ENCODE measurements at places on chromosomes 2 and 18.

DNA sequence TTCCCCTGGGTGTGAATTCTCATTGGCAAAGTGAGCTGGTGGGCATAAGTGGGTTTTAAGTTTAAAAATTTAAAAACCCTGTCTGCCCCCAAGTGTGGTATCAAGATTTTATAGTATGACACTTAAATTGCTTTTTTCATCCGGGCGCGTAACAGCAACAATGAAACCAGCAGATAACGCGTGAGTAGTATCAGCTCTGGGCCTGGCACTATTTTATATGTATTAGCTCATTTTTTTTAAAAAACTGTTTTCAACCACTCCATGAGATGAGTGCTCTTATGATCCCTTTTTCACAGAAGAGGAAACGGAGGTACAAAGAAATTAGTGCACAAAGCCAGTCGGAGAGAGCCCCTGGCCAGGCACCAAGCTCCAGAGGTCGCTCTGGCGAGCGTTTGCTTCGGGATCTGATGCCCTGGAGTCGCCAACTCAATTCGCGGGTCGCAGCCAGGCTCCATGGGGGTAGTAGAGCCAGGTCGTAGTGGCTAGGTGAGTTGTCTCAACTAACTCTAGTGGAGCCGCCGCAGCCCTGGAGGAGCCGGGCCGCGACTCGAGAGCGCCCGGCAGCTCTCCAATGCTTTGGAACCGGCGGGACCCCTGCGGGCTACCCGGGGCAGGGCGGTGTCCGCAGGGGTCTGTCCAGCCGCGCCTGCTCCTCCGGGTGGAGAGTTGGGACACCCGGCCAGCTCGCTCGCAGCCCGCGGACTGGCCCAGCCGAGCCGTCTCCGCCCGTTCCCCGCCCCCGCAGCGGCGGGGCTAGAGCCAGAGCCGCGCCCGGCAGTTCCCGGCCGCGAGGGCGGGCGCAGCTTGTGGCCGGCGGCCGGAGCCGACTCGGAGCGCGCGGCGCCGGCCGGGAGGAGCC lies at the start of gene IL1R1:
Gene IL1R1, plus strand, starts transcription at position 777 of the 859 bp plus-strand sequence. CDS start 14,979 bp downstream, outside the sequence.
- DNase-seq = no peak

DNA sequence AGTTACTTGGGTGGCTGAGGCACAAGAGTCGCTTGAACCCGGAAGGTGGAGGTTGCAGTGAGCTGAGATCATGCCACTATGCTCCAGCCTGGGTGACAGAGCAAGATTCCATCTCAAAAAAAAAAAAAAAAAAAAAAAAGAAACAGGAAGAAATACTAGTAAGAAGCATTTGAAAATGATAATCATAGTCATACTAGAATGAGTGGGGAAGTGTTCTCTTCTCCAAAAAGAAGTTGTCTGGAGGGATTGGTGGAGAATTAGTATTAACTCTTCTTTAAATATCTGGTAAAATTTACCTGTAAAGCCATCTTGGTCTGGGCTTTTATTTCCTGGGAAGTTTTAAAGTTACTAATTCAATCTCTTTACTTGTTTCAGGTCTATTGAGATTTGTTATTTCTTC lies 131.8 kb downstream of the FAM210A start:
- DNase-seq = no peak

GRCh38 chr2:17733599-17733998 lies 20.0 kb downstream of the SMC6 start:
- no peak for DNase-seq

- no peak for DNase-seq
Observed at GRCh38 chr18:51053814-51054213, 23.8 kb downstream of the SMAD4 start.

GRCh38 chr2:215528555-215528954 lies 92.7 kb upstream of the FN1 start:
- DNase-seq = no peak

GRCh38 chr2:147222506-147222905 lies 622.3 kb upstream of the ACVR2A start:
- DNase-seq = no peak

DNA sequence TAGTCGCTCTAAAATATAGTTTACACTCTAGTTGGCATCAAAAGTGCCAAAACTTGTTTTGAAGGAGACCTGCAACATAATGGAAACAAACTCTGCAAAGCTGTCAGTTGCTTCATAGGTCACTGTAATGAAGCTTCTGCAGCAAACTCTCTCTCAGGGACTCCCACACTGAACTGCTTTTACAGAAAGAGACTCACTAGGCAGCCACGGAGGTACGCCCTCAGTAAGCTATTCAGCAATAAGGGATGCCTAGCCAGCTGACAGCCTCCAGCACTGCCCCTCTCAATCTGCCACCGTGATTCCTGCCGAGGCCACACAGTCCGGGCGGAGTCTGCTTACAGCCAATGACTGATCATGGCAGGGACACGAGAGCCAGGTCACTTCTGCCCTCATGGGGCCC lies 51.1 kb downstream of the COLEC12 start:
- DNase-seq = no peak

GRCh38 chr2:172697296-172697695 lies 38.3 kb upstream of the RAPGEF4 start:
- DNase-seq = no peak

GRCh38 chr2:99903981-99904380 lies 238.4 kb downstream of the AFF3 start:
- DNase-seq = no peak

DNA sequence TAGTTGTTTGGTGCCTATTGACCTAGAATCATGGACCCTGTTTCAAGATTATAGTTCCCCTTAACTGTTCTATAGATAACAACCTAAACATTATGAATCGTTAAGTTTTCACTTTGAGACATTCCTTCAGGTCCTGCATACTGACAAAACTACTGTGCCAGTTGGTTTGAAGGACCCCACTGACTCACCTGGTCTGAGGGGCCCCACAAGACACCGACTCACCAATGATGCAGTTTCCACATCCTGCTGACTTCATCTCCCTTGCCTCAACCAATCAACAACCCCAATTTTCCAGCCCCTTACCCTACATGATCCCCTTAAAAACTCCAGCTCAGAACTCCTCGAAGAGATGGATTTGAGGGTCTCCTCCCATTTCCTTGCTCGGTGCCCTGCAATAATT lies 89.6 kb upstream of the CCDC141 start:
- DNase-seq = no peak

DNA sequence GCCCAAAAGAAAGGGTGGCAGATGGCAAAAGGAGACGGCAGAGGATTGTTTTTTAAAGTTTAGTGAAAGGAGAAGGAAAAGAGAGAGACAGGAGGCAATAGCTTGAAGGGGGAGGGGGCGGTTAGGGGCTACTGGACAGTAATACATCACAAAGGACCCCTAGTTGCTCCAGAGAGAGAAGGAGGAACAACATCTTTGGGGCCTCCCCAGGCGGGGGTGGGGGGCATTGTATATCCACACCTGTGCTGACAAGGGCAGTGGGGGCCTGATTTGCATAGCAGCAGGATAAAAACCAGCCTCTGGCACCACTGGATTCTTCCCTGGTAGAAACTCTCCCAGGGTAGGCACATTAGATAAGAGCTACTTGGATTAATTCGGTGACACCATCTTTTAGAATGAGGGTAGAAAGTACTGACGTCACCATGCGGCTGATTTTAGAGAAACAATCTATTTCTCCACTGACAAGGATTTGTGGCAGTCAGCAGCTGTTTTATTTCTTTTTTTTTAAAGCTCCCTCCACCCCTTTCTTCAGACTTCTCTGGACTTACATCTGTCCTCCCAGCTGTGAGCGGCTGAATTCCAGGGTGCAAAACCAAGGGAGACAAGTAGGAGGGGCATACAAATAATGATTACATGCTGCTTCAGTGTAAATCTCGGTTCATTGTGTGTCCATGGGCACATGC lies 199.8 kb upstream of the NRP2 start:
- DNase-seq = no peak

DNA sequence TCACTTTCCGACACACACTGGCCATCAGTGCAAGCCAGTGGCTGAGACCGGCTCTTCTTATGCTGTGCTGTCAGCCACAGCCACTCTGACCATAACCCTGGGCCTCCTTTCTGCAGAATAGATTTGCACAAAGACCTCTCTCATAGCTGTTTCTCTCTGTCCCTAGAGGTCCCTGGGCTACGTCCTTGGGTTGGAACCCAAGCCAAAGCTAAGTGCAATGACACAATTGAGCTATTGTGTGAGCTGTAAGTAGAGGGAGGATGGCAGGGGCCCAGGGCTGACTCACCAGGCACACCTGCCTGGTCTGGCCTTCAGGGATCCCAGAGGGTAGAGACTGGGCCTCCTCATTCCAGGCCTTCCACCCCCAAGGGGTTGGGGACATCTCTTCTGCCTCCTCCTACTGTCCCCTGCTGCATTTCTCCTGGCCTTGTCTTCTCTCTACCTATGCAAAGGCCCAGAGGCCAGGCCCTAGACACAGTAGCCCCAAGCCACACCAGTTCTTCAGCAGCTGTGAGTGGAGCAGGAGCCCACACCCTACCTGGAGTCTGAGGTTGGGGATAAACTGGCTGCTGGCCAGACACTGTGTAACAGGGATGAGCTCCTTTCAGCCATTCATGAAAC lies 174.6 kb downstream of the NCK2 start:
- no peak for DNase-seq

DNA sequence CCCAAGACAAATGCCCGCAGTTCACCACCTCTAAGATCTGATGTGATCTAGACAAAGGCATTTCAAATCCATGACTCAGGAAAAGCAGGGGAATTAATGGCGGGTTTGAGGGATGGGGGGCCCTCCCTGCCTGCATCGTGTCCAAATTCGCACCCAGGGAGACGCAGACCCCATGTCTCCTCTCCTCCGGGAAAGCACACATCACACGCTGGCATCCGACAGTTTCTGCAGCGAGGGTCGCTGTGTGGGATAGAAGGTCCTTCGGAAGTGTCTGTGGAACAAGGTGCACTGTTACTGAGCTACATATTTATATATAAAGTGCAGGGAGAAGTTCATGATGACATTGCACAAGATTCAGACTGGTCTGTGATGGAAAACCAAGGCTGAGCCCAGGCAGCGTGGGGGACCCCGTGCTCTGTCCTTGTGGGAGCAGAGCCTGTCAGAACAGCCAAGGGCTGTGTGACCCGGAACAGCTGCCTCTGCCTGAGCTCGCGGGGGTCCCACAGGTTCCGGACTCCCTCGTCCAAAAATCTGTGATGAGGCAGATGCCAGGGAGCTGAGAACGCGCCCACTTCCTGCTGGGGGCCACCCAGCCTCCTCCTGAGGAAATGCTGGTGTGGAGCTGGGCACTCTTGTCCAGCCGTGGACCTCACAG lies 82.3 kb upstream of the CTDP1 start:
- DNase-seq = no peak

DNA sequence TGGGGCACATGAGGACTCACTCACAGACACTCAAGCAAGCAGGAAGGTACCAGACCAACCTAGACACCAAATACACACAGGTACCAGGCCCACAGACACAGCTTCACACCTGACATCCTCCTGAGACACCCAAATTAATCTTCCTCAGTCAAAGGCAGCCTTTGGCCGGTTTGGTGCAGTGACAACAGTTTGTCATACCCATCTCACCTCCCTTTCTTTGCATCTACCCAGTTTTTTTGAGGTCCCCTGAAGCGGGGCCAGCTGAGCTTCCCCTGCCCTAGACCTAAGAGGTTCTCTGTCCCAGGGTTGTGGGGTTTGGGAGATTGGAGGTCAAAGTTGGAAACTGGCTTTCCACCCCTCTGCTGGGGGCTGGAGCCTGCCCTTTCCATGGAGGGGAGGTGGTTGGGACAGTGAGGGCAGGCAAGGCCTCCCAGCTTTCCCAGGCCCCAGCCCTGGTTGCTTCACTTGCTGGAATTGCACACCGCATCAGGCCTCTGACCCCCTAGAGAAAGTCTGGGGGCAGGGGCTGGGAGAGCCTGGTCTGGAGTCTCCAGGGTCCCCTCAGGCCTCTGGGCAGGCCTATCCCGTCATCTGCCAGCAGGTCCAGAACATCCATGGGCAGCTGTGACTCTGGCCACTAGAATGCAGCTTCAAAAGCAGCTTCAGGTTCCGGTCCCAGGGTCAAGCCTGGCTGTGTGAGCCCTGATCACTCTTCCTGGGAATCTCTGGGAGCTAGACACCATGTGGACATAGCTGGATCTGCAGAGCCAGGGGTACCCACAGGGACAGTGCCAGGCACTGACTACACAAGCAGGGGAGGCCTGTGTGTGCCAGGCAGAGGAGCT lies 12.5 kb upstream of the TEX261 start:
- DNase-seq = no peak

GRCh38 chr18:33611525-33612135 lies 33.6 kb downstream of the ASXL3 start:
- DNase-seq = no peak

GRCh38 chr18:35818353-35818667 lies 154.2 kb upstream of the RMP24 start:
- DNase-seq = no peak

DNA sequence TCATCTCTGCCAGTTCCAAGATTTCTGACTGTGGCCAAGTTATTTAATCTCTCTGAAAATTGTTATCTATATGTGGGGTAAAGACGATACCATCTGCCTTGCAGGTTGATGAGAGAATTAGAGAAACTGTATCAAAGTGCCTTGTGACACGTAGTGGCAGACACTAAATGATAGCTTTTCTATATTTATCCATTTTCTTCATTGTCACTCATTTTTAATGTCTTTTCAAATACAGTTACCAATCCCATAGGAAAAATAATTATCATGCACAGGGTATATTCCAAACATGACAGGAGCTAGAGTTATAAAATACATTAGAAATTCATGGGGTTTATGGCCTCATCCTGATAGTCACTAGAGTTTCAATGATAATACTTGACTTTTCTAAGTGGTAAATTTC lies 95.6 kb upstream of the NOL4 start:
- no peak for DNase-seq

DNA sequence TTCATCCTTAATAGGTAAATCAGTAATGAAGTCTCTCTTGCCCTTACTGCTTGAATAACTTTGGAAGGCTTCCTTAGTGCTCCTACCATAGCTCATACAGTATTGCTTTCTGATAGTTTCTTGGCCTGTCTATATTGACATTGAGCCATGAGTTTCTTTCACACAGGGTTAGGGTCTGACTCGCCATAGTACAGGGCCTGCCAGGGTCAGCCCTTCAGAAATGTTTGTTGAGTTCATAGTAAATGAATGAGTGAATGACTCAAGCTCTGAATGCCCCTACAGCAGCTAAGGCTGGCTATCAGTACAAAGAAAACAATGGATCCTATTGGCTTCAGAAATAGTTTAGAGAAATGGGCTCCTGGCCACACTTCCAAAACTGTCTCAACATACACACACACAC lies 65.0 kb upstream of the LRATD1 start:
- DNase-seq = no peak

DNA sequence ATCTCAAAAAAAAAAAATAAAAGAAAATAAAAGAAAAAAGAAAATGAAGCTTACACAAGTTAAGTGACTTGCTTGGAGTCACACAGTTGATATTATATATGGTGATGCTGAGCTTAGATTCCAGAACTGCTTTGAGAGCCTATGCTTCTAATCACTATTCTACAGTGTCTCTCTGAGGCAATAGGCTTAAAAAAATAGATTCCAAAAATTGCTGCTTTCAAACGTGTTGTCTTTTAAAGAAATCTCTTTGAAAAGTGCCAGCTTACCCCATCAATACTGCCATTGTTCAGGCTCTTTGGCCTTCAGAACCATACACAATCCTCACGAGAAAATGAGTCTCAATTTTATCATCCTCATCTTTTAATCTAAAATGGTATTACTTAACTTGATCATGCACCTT lies 102.6 kb downstream of the CDK15 start:
- no peak for DNase-seq
